ENCODE measurements at places on chromosomes 16 and 17.
A peak's percentile ranks its signal among the peaks of the same experiment; 100 is the strongest.

- DNase-seq = no peak
Measured at GRCh38 chr17:77899498-77899897, 59.0 kb upstream of the TNRC6C start.

GRCh38 chr16:17359788-17360390 lies 110.9 kb downstream of the XYLT1 start:
- peak; percentile 52 for DNase-seq

GRCh38 chr17:17528696-17529652 lies 32.8 kb upstream of the RASD1 start:
- DNase-seq = no peak

- no peak for DNase-seq
Measured at GRCh38 chr17:47423406-47424295, 99.9 kb downstream of the EFCAB13 start.

GRCh38 chr16:714079-714478 lies 839 bp upstream of the METRN start:
- DNase-seq = no peak

DNA sequence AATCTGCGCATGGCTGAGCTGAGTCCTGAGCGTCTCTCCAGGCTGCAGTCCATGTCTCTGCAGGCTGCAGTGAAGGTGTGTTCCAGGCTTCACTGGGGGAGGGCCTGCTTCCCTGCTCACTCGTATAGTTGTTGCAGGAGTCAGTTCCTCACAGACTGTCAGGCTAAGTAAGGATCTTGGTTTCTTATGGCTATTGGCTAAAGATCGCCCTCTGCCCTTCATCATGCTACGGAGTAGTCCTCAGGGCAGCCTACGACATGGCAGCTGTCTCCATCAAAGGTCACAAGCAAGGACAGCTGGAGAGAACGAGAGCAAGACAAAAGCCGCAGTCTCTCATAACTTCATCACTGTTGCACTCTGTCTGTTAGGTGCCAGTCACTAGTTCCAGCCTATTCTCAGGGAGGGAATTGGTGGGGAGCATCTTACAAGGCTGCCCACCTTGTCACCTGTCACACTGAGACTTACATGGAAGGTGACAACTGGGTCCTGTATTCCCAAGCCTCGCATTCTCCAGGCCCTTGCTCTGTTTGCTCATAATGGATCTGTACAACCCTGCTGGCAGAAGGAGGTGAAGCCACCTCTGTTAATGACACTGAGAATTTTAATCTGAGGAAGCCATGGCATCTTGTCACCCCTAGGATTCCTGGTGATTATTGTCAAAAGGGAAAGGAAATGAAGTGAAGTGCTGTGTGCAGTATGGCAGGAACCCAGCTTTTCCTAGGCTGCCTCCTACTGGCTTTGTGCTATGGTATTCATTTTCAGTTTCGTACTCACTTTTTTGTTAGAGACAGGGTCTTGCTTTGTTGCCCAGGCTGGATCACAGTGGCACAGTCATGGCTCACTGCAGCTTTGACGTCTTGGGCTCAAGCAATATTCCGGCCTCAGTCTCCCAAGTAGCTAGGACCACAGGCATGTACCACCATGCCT lies 43.4 kb downstream of the MFSD11 start:
- DNase-seq = no peak

DNA sequence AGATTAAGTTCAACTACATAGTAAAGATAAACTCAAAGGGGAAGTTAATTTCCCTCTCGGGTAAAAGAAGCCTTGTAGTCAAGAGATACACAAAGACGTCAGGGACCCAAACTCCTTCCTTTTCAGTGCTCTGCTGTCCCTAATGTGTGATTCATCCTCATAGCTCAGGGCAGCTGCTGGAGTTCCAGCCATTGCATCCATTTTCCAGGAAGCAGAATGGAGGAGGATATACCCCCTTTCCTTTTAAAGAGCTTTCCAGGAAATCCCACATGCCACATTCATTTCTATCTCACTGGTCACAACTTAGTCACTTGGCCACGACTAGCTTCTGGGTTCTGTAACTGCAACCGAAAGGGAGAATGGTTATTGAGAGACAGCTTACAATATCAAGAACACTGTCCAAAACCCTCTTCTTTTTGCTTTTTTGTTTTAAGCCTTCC lies 95.3 kb downstream of the SOCS1 start:
- no peak for DNase-seq

- no peak for DNase-seq
Measured at GRCh38 chr16:28839899-28840298, 6.2 kb downstream of the TUFM start.

- DNase-seq = no peak
Measured at GRCh38 chr16:86270696-86271095, 239.6 kb upstream of the FOXF1 start.

DNA sequence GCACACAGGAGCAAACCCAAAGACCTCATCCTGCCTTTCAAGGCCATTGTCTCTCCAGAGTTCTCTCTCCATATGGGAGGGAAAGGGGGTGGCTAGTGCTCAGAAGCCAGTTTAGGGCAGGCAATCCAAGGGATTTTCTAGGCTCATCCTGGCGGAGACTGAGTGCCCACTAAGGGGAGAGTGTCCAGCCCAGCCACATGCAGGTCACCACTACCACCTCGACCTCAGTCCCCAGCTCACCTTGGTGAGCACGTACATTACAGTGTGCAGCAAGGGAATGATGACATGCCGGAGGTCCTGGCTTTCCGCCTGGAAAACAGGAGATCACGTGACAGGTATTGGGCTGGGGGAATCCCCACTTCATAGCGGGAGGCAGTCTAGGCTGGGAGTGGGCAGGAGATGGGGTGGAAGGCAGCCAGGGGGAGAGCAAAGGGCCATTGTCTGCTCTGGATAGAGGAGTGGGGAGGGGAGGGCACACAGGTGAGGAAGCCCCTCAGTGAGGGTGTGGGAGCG lies 29.9 kb downstream of the PIK3R6 start:
- no peak for DNase-seq

GRCh38 chr16:27432558-27432957 lies 30.6 kb downstream of the IL21R start:
- peak; percentile 82 for DNase-seq

DNA sequence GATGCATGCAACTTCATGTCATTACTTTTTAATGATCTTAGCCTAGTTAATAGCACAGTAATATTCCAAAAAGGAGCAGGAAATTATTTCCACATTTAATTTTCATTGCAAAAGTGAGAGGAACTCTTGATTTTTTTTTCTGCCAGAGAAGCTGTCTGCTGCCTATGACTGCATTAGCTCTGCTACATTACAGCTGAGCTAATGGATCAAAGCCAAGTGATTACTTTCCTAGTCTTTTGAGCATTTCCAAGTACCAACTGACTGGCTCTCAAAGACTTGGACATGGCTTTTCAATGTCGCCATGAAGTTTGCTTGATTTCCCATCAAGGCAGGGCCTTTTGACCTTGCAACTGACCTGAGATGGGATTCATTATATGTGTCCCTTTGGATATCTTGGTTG lies 356.6 kb upstream of the XYLT1 start:
- peak; percentile 34 for DNase-seq

DNA sequence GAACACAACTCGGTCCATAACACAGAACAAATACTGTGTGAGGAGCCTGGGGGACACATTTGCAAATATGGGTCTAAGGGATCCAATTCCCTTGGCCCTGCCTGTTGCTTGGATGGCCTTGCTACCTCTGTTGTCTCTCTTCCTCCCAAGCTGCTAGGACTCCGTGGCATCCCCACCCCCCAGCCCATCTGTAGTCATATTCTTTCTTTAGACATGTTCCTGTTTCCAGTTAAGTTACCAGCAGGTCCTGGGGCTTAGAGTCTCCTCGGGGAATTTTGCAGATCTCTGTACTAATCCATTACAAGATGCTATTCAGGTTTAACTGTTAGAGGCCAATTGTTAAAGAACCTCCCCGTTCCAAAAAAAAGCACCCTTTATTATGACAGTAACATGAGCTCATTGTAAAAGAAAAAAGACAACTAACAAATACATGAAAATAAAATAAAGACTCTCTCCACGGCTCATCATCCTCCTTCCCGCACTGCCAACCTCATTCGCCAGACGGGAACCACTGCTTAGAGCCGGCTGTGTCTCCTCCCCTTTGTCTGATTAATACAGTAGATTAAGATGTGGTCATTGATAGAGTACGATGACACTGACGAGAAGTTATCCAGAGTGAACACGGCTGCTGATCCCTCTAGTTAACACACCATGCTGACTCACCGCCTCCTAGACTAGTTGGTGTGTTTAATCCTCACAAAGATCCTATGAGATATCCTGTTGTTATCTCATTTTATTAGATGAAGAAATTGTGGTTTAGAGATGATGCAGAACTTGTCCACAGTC lies 22.2 kb downstream of the HS3ST4 start:
- no peak for DNase-seq

- DNase-seq = peak; percentile 80
Measured at GRCh38 chr16:59593194-59593661, 859.1 kb upstream of the GOT2 start.

- no peak for DNase-seq
Measured at GRCh38 chr17:63700528-63701455, 867 bp upstream of the LIMD2 start.

GRCh38 chr17:54859187-54859586 lies 41.5 kb upstream of the TOM1L1 start:
- DNase-seq = no peak

DNA sequence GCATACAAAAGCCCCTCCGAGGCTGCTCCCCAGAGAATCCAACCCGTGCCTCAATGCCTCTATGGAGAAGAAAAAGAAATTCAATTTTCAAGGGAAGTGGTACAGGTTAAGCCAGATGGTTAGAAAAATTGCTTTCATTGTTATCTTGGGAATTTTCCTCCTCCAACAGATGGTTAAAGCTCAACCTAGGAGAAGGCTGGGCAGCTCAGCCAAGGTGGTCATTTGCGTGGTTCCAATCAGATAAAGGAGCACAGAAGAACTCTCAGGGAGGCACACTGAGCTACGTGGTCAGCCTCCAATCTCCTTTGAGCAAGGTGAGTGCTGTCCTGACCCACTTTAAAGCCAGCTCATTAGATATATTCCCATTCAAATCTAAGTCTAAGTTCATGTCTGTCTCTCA lies 106.7 kb downstream of the STX8 start:
- DNase-seq = no peak

DNA sequence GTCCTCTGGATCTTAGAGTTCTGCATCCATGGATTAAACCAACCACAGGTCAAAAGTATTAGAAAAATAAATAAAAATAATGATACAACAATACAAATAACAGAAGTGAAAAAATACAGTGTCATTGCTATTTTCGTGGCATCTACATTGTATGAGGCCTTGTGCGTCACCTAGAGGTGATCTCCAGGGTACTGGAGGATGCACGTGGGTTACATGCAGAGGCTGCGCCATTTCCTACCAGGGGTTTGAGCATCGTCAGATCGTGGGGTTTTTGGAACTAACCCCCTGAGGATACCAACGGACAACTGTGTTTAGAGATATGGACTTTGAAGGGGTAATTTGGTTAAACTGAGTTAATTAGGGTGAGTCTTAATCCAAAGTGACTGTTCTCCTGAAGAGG lies 224.7 kb downstream of the ENGASE start:
- no peak for DNase-seq

GRCh38 chr16:50365791-50366575 lies 2.8 kb downstream of the BRD7 start:
- no peak for DNase-seq

GRCh38 chr16:89821438-89822187 lies 5.2 kb upstream of the FANCA start:
- DNase-seq = no peak

DNA sequence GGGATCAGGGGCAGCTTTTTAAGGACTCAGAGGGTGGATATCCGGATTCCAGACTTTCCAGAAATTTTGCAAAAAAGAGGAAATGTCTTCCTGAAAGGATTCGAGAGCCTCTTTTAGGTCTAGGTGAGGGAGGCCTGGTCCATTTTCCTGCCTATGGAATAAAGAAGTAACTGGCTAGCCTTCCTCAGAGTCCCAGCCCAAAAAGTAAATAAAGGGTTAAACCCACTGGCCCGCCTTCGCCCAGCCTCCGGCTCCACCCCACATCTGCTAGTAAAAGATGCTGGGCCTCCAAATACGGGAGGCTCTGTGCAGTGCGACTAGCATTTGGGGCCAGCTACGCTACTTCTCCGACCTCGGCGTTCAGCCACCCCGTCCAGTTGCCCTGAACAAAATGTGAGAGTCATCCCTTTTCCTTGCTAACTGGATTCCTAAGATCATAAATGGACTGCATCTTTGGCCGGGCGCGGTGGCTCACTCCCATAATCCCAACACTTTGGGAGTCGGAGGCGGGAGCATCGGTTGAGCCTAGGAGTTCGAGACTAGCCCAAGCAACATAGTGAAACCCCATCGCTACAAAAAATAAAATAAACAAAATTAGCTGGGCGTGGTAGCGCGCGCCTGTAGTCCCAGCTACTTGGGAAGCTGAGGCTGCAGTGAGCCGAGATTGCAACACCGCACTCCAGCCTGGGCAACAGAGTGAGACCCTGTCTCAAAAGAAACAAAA lies 824 bp upstream of the MPP2 start:
- DNase-seq = peak; percentile 50
